Left cardiac atrium (tissue), 4 donors: ENCODE measurements at places on chromosomes 2 and 18. TPM values are rescaled to one million over a fixed set of nuclear protein-coding genes. Genes with fewer than 3 reads are reported as not detected.

- DNase-seq: no peak
Observed at GRCh38 chr2:95307878-95308277, 10.7 kb downstream of the KCNIP3 start.

DNA sequence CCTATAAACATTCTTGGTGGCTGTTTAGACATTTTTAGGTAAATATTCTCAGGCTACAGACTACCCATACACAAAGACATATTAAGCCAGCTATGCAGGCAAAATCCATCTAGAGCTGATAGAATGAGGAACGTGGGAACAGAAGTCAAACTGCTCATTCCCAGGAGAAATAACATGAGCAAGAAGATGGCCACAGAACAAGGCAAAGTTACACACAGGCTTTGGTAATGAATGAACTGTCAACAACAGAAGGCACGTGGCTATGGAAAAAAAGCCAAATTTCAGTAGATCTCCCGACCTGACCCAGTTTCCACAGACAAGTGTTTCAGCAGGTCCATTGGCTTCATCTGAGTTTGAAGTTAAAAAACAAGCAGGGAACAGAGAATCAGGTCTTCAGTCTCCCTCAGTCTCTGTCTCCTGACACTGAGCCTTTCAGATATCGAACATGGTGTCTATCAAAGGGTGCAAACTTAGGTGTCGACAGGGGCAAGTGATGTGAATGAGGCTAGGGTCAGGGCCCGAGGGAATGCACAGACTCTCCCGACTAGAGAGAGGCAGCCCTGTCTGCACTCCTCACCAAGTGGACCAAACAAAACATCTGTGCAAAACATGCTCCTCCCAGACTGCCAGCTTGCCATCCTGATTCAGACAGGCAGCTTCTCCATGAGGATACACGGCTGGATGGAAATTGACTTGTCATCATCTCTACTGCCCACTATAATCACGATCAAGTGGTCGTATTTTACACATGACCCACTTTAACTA, 25.9 kb downstream of the SIGLEC15 start:
- no peak for DNase-seq

The TBR1 gene
- total RNA-seq: not detected

DNA sequence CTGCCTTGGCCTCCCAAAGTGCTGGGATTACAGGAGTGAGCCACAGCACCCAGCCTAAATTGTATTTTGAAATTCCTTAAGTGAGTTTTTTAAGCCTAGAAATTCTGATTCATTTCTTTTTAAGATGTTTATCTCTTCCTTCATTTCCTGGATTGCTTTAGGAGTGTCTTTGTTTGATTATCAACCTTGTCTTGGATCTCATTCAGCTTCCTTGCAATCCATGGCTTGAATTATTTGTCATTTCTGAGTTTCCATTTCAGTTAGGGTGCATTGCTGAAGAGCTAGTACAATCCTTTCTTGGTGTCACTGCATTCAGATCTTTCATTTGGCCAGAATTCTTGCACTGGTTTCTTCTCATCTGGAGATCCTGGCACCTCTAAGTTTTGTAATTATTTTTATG, 606.4 kb upstream of the ZNF804A start:
- DNase-seq: no peak

- DNase-seq: no peak
Observed at GRCh38 chr2:2232167-2232566, 98.9 kb downstream of the MYT1L start.

The TDRD15 gene
- total RNA-seq: not detected

DNA sequence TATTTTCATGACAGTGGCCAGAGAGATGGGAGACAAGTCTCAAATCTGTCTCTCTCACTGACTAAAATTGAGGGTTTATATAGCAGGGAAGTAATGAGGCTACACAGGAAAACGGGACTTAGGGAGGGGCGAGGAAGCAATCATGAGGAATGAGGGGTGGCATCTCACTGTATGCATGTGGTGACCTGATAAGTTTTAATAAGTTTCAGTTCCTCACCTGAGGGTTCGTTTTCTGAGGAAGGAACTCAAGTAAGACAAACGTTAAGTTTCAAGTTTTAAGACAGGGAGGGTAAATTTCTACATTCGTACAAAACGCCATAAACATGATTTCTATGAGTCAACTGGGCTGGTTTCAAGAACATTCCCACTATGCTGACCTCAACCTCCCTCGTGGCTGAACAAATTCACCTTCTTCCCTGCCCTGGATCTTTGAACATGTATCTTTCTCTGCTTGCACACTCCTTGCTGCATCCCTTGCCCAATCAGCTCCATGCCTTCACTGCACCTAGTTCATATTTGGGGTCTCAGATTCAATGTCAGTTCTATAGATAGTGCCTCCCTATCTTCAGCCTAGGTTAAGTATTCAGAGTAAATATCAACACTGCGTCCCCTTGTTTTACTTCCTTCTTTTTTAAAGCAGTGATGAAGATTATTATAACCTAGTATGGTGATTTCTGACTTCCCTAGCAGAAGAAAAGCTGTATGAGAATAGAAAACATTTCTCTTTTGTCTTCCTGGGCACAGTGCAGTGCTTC, 53.3 kb upstream of the CNTNAP5 start:
- no peak for DNase-seq

The IL1F10 gene
- total RNA-seq: not detected

GRCh38 chr2:172182624-172183023, 79.9 kb upstream of the DLX2 start:
- DNase-seq: no peak

DNA sequence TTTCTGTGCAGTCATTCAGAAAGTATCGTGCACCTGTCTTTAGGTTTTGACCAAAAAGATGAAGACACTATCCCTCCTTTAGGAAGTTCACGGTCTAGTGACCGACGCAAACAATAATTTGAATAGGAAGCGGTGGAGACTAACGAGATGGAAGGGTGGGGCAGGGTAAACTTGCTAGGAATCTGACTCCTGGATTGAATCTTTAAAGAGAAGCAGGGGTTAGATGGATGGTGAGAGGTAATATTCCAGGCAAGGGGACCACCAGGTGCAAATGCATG, 651 bp upstream of the TXNL1 start:
- no peak for DNase-seq

- peak; percentile 22 for DNase-seq
Observed at GRCh38 chr18:34738175-34738894, 28.2 kb downstream of the DTNA start.

DNA sequence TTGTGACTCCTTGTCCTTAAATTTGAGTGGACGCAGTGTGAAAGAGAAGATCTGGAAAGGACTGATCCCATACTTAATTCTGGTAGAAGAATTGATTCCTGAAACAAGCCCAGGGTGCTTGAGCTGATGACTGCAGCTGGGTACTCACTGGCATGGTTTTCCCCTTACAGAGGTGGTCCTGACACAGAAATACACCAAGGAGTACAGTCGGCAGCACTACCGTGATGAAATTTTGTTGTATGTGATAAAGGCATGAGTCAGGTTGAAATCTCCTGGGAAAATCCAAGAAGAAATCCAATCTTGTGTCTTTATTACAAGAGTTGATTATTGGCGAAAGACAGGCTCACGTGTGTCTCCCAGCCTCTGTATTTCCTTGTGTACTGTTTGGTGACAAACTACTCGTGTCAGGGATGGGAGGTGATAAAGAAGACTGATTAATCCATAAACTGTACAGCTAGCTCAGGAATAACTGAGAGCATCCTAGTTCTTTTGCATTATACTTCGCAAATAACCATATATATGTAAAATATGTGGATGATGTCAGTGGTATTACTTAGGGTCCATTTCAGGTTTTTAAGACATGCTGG, 76.6 kb downstream of the RAPGEF4 start:
- no peak for DNase-seq

The TNFAIP6 gene
- total RNA-seq: 7.6 TPM

GRCh38 chr2:146251328-146251727, 1593.5 kb upstream of the ACVR2A start:
- no peak for DNase-seq

DNA sequence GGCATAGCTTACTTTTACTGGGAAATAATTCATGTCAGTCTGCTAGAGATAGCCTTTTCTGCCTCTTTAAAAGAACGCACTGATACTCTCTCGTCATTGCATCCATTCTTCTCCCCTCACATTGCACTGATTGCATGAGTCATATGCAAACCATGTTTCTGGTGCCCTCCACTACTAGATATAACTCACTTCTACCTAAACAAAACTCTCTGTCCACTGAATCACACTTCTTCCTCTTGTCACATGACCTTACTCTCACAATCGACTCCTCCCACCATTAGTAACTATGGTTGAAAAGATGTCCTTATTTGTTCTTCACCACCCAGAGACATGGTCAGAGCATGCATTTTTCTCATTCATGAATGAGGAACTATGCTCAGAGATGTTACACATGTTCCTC, 158.0 kb downstream of the CSRNP3 start:
- no peak for DNase-seq

The SCN3A gene
- total RNA-seq: 1.1 TPM

- peak; percentile 48 for DNase-seq
Observed at GRCh38 chr2:190344276-190344827, 963 bp downstream of the INPP1 start.

- no peak for DNase-seq
Observed at GRCh38 chr18:8296886-8297616, 312.2 kb upstream of the RAB12 start.

DNA sequence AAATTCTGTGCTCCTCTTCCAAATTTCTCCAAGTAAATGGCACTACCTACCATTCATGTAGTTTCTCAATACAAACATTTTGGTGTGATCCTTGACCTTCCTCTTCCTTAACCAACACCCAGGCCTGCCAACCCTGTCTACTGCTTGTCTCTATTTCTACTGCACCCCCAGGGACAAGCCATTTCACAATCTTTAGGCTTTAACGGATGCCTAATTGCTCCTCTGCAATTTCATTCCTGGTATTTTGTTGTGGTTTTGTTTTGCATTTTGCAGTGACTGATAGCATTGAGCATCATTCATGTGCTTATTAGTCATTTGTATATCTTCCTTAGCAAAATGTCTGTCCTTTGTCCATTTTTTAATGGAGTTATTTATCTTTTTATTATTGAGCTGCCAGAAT, 10.0 kb downstream of the FAP start:
- DNase-seq: no peak

- DNase-seq: peak; percentile 31
Observed at GRCh38 chr2:145792745-145793144, 1272.8 kb upstream of the ZEB2 start.

The ALKAL2 gene
- total RNA-seq: 0.68 TPM

DNA sequence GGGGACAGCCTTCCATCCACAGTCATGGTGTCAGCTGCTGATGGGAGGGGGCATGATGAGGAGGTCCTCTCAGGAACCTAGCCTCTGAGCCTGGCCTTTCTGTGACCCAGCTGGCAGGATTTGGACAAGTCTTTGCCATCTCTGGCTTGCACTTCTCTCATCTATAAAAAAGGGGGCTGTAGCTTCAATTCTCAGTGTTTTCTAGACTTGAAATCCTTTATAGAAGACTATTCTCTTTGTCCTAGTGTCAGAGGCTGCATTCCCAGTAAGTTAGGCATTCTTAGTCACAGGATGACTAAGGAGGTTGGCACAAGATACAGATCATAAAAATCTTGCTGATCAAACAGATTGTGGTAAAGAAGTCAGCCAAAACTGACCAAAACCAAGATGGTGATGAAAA, 958.5 kb downstream of the CNTNAP5 start:
- DNase-seq: no peak

- no peak for DNase-seq
Observed at GRCh38 chr18:60266558-60266957, 106.0 kb downstream of the MC4R start.

GRCh38 chr2:105746177-105747080, 1.7 kb downstream of the NCK2 start:
- peak; percentile 59 for DNase-seq

GRCh38 chr2:170930991-170931266, 1.9 kb downstream of the GORASP2 start:
- DNase-seq: no peak

The MC5R gene
- total RNA-seq: not detected

The MARCO gene
- 97.0 TPM for total RNA-seq

The DTNA gene
- total RNA-seq: 128 TPM

The COL4A3 gene
- total RNA-seq: 13.0 TPM

The KCNG2 gene
- total RNA-seq: 0.15 TPM

- no peak for DNase-seq
Observed at GRCh38 chr2:239363946-239364637, 36.7 kb downstream of the HDAC4 start.

The ABHD3 gene
- 8.7 TPM for total RNA-seq

The RPL31 gene
- 899 TPM for total RNA-seq

DNA sequence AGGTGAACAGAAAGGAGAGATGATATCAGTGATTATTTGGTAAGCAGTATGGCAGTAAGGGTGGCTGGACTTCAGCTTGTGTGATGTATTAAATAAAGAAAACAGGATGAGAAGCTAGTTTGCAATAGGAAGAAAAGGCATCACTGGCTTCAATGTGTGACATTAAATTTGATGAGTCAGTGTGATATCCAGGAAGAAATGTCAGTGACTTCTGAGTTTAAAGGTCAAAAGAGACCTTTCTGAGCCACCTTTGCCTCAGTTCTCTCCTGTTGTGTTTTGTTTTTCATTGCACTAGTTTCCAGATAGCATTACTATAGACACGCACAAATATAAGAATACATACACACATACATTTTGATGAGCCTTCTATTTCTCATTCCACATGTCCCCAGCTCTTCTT, 105.6 kb downstream of the PIGN start:
- DNase-seq: no peak

- no peak for DNase-seq
Observed at GRCh38 chr2:172181840-172182239, 79.1 kb upstream of the DLX2 start.

GRCh38 chr2:98478907-98479306, 34.2 kb downstream of the INPP4A start:
- DNase-seq: no peak

The GLB1L gene
- total RNA-seq: 4.9 TPM

The ATOH8 gene
- total RNA-seq: 29.1 TPM

The ITGB6 gene
- total RNA-seq: 0.77 TPM

The CCDC68 gene
- total RNA-seq: 5.4 TPM

- no peak for DNase-seq
Observed at GRCh38 chr2:46076251-46076650, 221.0 kb upstream of the EPAS1 start.

The CCT4 gene
- 110 TPM for total RNA-seq

DNA sequence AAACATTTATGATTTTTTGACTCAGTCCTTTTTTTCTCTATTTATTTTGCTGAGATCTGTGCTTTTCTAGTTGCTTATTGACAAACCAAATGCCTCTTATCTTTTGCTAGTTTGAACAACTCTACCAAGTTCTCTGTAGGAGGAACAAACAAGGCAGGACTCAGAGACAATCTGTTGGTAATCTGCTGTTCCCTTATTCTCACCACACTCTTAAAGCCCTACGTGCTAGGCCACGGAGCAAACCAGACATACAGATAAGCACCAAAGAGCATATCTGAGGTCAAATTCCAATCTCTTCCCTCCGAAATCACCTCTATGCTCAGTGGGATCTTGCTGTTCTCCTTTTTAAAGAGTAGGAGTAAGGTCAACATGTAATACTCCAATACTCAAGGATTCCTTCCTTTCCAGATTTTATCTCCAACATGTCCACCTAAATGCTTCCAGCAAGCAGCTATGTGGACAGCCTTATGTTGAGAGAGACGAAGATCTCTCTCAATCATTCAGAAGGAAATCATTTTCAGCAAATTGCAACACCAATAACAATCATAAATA, 18.4 kb downstream of the FN1 start:
- no peak for DNase-seq

The HEATR5B gene
- 11.6 TPM for total RNA-seq

The SALL3 gene
- total RNA-seq: 1.0 TPM

The ATP6V1B1 gene
- 0.89 TPM for total RNA-seq

The TEKT4 gene
- total RNA-seq: 0.15 TPM

GRCh38 chr18:79681484-79682387, 2.1 kb downstream of the CTDP1 start:
- DNase-seq: no peak
